ENCODE measurements at places on chromosomes 13 and 19.

GRCh38 chr13:111344471-111345191 lies 24.2 kb downstream of the TEX29 start:
- H3K27me3 ChIP-seq = no peaks in the 10 kb centered on the region
- no peak for DNase-seq
- H3K4me3 ChIP-seq = no peak overlapping the region
- H3K36me3 ChIP-seq = no peaks in the 10 kb centered on the region
- no peak overlapping the region for H3K27ac ChIP-seq

GRCh38 chr13:83272652-83273240 lies 609.5 kb downstream of the SLITRK1 start:
- H3K27ac ChIP-seq = no peak overlapping the region
- H3K4me1 ChIP-seq = no peaks in the 10 kb centered on the region
- no peak overlapping the region for H3K4me3 ChIP-seq

- H3K4me3 ChIP-seq = no peak overlapping the region
- H3K27ac ChIP-seq = no peak overlapping the region
- no peaks in the 10 kb centered on the region for H3K27me3 ChIP-seq
- no peaks in the 10 kb centered on the region for H3K36me3 ChIP-seq
- no peak for DNase-seq
- no peaks in the 10 kb centered on the region for H3K4me1 ChIP-seq
Observed at GRCh38 chr13:112911285-112911701, 57.7 kb upstream of the MCF2L start.

GRCh38 chr19:42140125-42140754 lies 8.0 kb upstream of the POU2F2 start:
- no peak overlapping the region for H3K4me3 ChIP-seq
- no peaks in the 10 kb centered on the region for H3K36me3 ChIP-seq
- no peak overlapping the region for H3K27ac ChIP-seq
- no peaks in the 10 kb centered on the region for H3K27me3 ChIP-seq
- peak; percentile 29 for DNase-seq

DNA sequence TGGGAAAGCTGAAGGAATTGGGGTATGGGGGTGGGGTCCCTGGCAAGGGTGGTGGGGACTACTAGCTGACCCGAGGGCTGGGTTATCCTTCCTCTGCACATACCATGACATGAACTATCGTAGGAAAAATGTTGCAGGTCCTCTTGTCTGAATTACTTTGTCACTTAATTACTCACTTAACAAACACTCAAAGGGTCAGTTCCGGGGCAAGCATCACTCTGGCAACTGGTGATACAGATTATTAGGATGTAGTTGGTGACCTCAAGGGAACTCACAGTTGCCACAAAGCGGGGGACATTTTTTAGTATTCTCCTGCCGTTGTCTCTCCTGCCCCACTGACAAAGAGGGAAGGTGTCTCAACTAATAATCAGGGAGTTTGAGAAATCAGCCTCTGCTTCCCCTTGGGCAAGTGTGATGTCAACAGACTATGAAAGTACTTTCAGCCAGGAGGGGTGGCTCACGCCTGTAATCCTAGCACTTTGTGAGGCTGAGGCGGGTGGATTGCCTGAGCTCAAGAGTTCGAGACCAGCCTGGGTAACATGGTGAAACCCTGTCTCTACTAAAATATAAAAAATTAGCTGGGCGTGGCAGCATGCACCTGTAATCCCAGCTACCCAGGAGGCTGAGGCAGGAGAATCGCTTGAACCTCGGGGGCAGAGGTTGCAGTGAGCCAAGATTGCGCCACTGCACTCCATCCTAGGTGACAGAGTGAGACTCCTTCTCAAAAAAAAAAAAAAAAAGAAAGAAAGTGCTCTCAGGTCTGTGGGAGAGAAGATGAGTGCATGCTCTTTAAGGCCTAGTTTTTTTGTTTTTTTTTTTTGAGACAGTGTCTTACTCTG lies 10.3 kb downstream of the DNAJB1 start:
- no peak for DNase-seq
- no peaks in the 10 kb centered on the region for H3K36me3 ChIP-seq
- peaks cover 5% of the 10 kb centered on the region for H3K4me1 ChIP-seq
- H3K27me3 ChIP-seq = no peaks in the 10 kb centered on the region

All from colonic mucosa (tissue), 4 donors.